ENCODE measurements at places on chromosomes 7 and 10. TPM values are rescaled to one million over a fixed set of nuclear protein-coding genes. Genes with fewer than 3 reads are reported as not detected.
A peak's percentile ranks its signal among the peaks of the same experiment; 100 is the strongest.

GRCh38 chr10:101694674-101695403 is at the start of gene FBXW4:
TSS of gene FBXW4 (minus strand) at chr10:101695170. CDS start at chr10:101695105, 65 bp downstream.
- peak; percentile 45 for DNase-seq

C10orf67 gene
- 7.7 TPM for total RNA-seq

EBLN1 gene
- 3.6 TPM for total RNA-seq

GRCh38 chr7:117171106-117171505 is 151.8 kb downstream of the WNT2 start:
- no peak for DNase-seq

TSPAN13 gene
- total RNA-seq: 10.6 TPM

DNA sequence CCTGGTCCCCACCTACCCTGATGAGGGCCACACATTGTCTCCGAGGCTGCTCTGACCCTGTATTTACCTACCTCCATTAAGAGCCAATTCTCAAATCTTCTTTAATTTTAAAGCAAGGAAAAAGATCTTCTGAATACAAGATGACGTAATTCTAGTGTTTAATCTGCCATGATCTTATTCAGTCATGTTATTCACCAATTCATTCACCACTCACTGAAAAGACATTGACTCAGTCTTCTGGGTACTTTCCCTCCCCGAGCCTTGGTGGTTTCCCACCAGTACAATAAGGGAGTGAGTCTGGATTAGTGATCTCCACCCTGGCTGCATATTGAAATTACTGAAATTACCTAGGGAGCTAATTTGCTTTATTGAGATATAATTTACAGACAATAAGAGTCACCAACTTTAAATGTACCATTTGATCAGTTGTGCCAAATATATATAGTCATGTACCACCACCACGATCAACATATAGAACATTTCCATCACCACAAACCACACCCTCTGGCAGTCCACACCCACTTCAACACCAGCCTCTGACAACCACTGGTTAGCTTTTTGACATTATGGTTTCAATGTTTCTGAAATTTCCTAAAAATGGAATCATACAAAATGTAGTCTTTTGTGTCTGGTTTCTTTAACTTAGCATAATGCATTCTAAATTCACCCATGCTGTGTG is 117.5 kb upstream of the UNC5B start:
- DNase-seq: no peak

DNA sequence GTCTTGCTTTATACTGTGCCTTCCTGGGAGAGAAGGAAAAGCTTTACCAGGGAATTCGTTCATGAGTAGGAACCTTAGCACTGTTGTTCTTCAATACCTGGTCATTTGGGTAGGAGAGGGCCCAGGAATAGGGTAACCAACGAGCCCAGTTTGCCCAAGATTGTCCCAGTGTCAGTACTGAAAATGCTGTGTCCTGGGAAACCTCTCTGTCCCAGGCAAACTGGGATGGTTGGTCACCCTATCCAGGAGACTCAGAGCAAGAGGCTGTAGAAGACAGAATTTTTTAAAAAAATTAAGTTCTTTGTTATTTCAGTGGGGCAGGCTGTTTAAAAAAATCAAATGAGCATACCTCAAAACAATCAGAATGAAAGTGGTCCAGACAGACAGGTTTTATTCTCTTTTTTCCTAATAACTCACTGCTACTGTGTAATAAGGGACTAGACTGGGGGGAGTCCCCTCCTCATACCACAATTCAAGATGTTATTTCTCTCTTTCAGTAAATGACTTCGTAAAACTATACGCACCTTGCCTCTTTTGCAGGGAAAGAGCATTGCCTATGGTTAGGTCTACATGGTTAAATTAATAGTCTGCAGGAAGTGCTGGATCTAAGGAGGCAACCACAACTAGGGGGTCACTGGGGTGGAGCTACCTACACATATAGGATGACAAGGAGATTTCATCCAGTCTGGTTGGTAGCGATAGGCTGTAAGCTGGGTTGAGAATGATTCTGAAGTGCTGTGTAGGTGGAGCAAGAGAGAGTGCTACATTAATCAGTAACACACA is 41.1 kb upstream of the FAM133B start:
- DNase-seq: no peak

ANKRD2 gene
- total RNA-seq: not detected

DNA sequence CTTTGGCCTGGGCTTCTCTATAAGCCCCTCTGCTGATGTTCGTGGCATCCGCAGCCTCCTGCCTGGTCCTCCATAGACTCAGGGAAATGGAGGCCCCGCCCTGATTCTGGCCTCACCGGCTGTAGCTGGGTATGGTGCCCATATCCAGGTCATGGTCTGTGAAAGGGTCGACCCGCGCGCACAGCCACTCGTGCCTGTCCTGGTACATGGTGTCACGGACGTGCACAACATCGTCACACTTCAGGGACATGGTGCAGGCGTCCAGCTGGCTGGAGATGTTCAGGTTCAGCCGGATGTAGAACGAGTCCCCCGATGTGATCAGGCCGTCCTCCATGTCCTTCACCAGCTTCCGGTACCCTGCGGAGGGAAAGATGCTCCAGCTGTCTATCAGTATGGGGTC is 75.1 kb upstream of the GNA12 start:
- no peak for DNase-seq

DNA sequence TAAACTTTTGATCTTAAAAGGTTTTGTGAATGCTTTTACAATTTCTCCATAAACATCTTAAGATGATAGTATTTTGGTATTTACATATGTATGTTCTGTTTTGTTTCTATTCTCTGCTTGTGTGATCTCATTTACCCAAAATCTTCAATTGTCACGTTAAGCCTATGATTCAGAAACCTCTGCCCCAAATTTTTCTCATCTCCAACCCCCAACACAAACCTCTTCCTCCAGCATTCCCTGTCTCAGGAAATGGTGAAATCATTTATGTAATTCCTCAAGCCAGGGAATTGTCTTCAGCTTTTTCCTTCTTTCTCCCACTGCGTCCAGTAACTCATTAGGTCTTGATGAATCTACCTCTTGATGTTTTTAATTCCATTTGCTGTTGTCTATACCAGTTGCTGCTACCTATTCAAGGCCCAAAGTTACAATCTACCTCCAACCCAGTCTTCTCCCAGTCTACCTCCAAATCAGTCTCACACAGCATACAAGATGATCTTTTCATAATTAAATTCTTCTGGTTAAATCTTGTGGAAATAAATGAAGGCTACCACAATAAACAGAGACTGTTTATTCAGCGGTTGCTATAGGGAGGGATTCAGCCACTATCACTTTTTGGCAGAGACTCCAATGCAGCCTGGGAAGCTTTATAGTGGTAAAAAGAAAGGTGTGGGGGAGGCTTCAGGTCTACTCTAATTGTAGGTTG is 5.8 kb downstream of the CFAP69 start:
- DNase-seq: no peak

DNA sequence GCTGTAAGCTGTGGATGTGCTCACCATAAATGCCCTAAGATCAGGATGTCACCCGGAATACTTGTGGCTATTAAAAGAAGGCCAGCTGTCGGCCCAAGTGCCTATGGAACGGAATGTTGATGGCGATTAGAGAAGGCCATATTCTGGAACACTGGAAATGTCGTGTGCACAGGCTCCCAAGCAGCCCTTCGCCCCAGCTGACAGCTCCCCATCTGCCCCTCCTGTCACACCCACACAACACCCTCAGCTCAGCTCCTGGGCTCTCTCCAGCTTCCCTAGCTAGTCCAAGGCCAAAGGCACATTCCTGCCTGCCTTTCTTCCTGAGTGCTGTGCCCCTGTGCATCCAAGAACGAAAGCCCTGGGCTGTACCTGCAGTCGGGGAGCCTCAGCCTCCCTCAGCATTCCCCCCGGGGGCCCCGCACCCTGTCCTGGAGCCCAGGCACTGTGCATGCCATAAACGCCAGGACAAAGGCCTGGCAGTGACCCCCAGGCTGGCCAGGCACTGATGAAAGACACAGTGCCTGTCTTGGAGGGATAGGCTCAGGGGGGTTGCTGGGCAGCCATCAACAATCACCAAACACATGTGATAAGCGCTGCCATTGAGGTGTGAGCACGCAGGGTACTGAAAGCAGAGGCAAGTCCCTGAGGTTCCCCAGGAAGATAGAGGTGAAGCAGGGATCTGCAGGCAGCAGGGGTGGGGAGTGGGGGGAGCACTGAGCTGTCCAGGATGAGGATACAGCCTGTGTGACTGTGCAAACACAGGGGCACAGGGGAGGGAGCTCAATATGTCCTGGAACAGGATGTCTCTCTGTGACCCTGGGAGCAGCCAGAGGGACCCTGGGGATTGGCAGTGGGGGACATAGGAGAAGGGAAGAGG is 3.7 kb upstream of the LDB3 start:
- DNase-seq: no peak

- DNase-seq: no peak
Observed at GRCh38 chr10:124561206-124561605, 99.6 kb downstream of the LHPP start.

DOCK4 gene
- total RNA-seq: 7.7 TPM

GRCh38 chr7:1027242-1028043 is 16.9 kb upstream of the GPR146 start:
- DNase-seq: peak; percentile 47

HPSE2 gene
- total RNA-seq: 18.8 TPM

DNA sequence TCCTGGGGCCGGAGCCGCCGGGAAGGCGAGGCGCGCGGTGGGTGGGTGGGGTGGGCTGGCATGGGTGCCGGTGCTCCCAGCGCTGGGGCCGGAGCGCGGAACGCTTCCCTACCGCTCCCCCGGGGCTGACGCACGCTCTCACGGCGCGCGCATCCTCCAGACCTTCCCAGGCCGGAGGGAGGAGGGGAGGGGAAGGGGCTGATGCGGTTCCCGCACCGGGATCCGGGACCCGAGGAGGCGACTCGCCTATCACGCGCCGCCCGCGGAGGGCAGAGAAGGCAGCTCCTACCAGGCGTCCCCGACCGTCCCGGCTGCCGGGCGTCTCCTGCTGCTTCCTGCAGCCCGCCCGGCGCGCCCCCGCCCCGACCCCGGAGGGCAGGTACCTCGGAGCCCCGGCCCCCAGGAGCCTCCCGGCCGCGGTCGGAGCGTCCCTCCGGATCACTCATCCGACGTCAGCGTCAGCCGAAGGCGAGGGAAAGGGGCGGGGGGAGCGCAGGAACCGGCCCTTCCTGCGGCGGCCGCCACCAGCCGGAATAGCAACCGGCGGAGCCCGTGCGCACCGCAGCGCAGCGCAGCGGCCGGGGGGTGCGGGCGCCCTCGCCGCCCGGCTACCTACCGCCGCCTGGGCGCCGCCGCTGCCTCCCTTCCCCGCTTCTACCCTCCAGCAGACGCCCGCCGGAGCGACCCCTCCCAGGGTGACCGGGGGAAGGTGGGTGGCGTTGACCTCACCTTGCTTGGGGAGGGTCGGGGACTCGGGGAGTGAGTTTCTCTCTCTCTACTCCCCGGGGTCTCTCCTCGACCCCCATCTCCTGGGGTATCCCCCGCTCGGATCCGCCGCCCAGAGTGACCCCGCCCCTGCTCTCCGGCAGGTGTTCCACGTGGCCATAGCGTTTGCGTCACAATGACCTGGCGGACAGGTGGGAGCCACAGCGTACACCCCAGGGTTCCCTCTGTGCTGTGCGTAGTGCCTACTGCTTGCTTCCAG is at the start of gene ICA1:
Gene ICA1 (minus strand): TSS at position 457 of the 985 bp plus-strand sequence. CDS start 26,241 bp downstream, outside the sequence.
- peak; percentile 25 for DNase-seq

DNA sequence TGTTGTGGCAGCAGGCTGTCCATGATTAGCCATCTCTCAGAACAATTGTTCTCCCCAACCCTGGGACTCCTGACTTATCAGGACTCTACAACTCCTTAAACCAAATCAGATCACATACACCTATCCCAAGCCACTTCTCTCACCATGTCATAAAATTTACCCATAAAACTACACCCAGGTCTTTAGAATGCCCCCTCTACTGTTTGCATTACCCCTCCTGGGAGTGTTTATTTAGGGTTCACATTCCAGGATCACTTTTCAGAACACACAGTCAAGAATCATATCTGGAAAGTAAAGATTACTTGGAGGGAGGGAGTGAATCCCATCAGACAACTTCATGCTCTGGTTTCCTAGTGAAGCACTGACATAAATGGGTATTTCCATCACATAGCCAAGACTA is 7.1 kb downstream of the ASAH2 start:
- DNase-seq: no peak

GRCh38 chr10:95297402-95297801 is 6.6 kb upstream of the PDLIM1 start:
- no peak for DNase-seq

DNA sequence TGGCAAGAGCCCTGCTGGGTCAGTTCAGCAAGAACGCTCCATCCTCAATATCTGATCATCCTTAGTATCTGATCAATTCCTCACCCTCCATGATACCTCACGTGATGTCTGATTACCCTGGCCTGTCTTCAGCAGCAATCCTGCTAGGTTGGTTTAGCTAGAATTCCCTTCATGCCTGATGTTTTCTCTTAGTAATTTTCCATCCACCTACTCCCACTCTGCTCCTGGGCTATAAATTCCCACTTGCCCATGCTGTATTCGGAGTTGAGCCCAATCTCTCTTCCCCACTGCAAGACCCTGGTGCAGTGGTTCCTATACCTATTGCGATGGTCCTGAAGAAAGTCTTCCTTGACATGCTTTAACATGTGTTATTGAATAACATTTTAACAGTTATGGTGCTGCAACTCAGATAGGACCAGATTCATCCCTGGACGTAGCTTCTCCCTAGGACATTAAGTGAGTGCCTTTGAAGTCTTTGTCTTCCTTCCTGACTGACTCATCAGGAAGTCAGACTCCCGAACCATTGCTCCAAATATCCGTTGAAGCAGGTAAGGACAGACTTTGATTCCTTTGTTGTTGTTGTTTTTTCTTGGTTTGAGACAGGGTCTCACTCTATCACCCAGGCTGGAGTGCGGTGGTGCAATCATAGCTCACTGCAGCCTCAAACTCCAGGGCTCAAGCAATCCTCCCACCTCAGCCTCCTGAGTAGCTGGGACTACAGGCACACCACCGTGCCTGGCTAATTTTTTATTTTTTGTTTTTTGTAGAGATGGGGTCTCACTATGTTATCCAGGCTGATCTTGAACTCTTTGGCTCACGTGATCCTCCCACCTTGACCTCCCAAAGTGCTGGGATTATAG is 29.4 kb upstream of the CLDN3 start:
- DNase-seq: no peak

DNA sequence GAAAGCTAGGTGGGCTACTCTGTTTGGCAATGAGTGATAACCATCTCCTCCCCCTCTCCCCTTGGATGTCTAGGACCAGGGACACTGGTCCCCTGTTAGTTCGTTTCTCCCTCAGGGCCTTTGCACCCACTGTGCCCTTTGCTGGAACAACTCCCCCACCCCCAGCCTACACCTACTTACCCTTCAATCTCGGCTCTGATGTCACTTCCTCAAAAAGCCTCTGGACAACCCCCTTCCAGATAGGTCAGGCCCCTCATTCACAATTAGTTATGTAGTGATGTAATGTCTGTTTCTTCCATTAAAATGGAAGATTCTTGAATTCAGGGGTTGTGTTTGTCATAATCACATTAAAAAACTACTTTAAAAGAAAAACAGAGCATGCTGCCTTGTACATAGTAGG is 152.9 kb downstream of the SNX10 start:
- DNase-seq: no peak
